Regular cardiac myocyte (primary cell): ENCODE measurements at places on chromosomes 11 and 22. TPM values are rescaled to one million over a fixed set of nuclear protein-coding genes. Genes with fewer than 3 reads are reported as not detected.

Gene MUC6
- total RNA-seq, result not detected in 2 replicates

Gene SCGB1A1
- not detected in 2 replicates for total RNA-seq

Gene PANX2
- 0.19 and 0.56 TPM in 2 replicates for total RNA-seq

Gene PATE4
- not detected in 2 replicates for total RNA-seq

Gene PGGHG
- total RNA-seq, result 3.3 and 9.6 TPM in 2 replicates

Gene POU2F3
- not detected in 2 replicates for total RNA-seq

Gene CCDC81
- 2.5 and 12.1 TPM in 2 replicates for total RNA-seq

Gene DGCR6
- 0.19 and 2.3 TPM in 2 replicates for total RNA-seq

Gene APOL1
- total RNA-seq, result 28.0 and 85.1 TPM in 2 replicates

Gene RIBC2
- total RNA-seq, result 0.28 and 3.1 TPM in 2 replicates

Gene MMP3
- total RNA-seq, result 0.19 and 4.5 TPM in 2 replicates

Gene OOSP4A
- total RNA-seq, result not detected in 2 replicates

Gene JRKL
- 16.9 and 19.6 TPM in 2 replicates for total RNA-seq

Gene GGT5
- 7.1 and 9.9 TPM in 2 replicates for total RNA-seq

Gene CCDC157
- 1.1 and 1.7 TPM in 2 replicates for total RNA-seq

Gene GPHA2
- total RNA-seq, result not detected in 2 replicates
